Stimulated activated CD4-positive, alpha-beta T cell treated with anti-CD3 and anti-CD28 coated beads, Interleukin-4, amount 100 ng/mL, for 1 hour (primary cell): ENCODE measurements at places on chromosomes 2 and 18.

DNA sequence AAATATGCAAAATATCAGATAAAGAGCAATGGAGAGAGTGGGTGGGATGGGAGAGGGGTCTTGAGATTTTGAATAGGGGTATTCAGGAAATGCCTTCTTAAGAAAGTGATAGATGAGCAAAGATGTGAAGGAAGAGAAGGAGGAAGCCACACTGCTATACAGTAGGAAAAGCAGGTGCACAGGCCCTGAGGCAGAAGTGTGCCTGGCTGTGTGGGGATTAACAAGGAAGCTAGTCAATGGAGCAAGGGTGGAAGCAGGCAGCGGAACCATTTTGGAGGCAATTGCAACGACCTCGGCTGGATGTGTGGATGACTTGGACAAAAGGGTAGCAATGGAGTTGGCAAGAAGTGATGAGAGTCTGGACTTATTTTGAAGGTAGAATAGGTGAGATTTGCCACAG is 11.0 kb upstream of the CNGA3 start:
- no peak for DNase-seq

- DNase-seq, result no peak
Measured at GRCh38 chr2:39094717-39095363, 26.0 kb downstream of the SOS1 start.

DNA sequence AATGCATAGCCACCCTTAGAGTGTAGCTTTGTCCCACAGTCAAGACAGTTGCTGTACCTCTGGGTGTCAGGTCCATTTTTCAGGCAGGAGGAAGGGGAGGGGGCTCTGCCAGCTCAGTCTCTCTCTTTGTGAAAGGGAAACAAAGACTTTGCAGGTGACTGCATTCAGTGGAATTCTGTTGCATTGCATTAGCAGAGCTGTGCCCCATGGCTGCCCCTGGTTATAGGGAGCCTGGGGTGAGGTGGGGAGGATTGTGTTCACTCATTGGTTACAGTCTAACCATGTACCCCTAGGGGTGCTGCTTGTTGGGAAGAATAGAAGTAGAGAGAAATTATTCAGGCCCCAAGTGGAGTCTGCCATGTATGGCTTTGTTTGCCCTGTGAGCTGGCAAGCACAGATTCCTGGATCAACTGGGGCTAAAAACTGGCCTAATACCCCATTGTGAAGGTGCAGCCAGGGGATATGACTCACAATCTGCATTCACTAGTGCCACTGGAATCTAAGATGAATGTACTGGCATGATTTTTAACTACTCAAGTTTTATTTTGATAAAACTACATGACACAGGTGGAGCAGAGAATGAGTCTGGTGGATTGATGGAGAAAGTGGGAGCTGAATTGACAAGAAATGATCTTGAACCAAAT is 118.4 kb downstream of the SH3BP4 start:
- DNase-seq, result no peak

DNA sequence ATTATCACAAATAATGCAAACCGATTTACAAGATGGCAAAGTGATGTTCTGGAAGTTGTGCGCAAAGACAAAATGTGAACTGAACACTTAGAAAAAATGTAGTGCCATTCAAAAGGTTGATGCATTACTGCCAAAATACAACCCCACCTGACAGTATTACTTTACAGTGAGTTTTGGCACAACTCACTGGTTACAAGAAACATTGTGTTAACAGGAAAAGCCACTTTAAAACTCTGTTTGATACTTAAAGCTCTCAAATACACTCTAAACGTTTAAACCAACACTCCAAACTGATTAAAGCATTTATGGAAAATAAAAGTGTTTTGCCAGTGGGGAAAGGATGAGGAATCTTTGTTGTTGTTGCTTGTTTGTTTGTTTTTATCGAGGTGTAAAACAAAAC is 173.4 kb upstream of the SATB2 start:
- no peak for DNase-seq

DNA sequence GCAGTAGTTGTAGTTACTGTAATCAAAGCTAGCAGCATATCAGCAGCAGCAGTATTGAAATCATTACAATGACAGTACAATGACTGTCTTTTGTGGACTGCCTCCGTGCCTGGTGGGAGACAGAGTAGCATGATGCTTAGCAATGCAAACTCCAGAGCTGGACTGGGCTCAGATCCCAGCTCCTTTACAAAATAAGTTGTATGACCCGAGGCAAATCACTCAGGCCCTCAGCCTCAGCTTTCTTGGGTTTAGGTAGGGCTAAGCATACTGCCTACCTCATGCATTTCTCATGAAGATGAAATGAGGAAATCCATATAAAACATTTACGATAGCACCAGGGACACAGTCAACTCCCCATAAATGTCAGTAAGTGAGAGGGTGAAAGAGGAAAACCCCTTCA is 170.7 kb downstream of the TTC32 start:
- DNase-seq, result no peak

DNA sequence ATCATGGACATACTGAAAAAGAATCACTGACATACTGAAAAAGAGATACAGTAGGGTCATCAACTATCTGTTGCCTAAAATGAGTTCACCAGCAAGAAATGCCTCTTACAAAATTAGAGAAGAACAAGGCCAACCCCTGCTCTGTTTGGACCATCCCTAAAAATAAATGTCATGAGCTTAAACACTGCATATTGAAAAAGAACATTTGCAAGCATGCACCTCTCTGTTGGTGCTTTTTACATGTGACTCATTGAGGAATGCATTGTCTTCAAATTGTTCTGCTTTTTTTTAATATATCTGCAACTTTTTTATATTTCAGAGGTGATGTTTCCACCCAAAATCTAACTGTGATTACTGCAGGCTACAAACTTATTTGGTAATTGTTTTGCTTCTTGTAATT is 233.9 kb upstream of the LRATD1 start:
- no peak for DNase-seq

DNA sequence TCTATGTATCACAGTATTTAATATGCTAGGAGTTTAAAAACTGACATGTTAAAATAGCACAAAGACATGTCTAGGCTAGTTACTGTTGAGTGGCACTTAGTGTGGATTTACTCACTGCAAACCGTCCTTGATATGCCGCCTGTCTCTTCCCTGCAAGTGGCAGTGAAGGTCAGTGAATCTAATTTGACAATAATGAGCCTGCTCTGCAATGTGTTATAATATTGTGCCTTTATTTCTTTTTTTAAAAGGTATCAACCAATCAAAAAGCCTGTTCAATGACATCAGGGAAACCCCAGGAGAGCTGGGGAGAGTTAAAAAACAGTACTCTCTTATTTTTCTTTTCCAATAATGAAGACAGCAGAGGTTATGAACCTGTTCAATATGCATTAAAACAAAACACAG is 384.1 kb downstream of the ERBB4 start:
- no peak for DNase-seq

- no peak for DNase-seq
Measured at GRCh38 chr18:76429262-76430126, 65.5 kb downstream of the ZNF516 start.

DNA sequence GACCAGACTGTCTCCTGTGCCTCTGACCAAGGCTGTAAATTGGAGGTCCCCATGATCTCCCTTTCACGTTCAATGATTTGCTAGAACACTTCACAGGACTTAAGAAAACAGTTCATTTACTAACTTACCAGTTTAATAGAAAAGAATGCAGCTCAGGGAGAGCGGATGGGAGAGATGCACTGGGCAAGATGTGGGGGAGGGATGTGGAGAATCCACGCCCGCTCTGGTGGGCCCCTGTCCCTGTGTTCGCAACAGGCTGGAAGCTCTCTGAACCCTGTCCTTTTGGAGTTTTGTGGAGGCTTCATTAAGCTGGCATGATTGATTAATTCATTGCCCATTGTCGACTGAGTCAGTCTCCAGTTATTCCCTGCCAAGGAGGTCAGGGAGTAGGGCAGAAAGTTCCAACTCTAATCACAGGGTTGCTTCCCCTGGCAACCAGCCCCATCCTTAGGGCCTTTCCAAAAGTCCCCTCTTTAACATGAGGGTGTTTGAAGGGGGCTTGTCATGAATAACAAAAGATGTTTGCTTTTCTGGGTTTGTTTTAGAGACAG is 257.1 kb downstream of the ACKR3 start:
- no peak for DNase-seq

DNA sequence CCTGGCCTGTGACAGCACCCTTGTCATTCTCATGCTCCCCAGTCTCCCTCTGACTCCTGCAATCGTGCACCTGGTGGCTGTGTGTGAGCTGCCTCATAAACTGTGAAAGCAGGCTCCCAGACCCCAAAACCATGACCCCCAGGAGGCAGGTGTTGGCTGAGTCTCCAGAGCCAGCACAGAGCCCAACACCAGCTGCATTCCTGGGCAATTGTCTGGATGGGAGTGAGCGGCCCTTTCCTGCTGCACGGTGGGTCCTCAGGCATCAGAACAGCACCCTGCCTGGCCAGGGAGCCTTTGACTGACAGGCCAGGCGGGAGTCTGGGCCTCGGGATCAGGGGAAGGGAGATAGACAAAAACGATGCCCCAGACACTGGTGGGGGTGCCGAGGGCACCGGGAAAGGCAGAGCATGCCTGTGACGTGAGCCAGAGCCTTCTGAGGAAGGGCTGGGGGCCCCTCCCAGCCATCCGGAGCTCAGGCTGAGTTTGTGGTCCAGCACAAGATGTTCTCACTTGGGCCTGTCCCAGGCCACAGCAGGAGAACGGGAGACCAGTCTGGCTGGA is 135.1 kb upstream of the GPC1 start:
- DNase-seq, result no peak

DNA sequence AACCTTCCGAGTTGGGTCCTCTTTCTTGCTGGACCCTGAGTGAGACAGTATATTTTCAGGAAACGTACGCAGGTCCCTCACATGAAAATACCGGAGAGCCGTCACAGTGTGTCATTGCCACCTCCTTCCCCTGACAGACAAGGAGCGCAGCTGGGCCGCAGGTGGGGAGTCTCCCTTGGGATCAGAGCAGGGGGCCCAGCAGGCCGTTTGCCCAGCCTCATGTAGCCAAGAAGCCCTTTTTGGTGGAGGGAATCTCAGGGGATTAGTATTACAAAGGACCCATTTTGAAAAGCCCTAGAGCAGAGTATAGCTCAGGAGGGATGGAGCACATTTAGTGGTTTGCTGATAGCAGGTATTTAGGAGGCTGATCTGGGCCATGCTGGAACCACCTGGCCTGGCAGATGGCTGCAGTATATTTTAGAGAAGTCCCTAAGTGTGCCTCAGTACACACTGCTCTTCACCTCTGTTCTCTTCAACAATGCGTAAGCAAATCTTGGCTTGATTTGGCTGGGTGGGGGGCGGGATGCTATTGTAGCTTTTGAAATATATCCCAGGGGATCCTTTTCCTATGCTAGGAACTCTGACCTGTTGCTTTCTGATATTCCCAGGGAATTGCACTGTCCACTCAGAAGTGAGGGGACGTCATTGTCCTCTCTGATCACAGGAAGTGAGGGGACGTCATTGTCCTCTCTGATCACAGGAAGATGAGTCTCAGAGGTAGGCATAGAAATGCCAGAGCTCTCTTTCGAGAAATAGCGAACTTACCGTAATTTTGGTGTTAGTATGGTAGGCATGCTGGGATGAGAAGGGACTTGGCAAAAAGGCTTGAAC is 171.9 kb downstream of the HRH4 start:
- no peak for DNase-seq

DNA sequence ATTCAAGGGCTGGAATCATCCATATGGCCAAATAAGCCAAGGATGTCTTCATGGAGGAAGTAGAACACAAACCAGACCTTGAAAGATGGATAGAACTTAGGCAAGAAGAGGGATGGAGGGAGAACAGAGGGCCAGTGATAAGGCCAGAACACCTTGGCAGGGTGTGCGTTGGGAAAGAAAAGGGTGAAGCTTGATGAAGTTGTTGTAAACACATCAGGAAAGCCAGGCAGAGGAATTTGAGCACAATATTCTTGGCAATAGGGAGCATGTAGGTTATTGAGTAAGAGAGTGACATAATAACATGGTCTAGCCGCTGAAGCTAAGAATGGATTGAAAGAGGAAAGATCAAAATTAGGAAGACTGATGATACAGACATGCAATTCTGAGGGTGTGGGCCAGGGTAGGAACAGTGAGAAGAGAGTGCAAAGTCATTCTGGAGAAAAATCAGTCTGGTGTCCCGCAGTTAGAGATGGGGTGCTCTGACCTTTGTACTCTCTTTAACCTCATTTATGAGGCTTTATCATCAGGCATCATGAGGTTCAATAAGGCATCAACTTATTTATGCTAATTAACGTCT is 41.0 kb downstream of the SLC14A2 start:
- no peak for DNase-seq

- no peak for DNase-seq
Measured at GRCh38 chr2:27211241-27211942, 449 bp upstream of the ATRAID start.

DNA sequence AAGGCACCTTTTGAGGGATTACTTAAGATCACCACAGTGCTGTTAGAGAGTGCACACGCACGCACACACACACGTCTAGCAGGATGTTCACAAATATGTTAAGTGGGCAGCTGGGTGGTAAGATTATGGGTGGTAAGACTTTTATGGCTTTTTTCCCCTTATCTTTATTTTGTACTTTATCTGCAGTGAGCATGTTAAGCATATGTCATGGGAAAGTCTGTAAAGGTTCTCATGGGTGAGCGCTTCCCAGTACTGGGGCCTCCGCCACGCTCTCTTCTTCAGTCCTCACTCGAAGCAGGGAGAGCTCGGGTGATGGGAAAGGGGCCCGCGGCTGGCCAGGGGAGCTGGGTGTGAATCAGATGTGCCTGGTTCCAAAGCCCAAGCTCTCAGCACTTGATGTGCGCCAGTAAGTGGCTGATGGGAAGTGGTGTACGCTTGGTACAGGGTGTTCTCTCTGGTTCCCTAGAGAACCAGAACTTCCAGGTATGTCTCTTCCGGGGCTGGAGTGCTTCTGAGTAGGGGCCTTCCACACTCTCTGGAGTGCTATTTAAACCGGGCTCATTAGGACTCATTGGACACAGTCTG is 83.9 kb upstream of the YWHAQ start:
- no peak for DNase-seq

DNA sequence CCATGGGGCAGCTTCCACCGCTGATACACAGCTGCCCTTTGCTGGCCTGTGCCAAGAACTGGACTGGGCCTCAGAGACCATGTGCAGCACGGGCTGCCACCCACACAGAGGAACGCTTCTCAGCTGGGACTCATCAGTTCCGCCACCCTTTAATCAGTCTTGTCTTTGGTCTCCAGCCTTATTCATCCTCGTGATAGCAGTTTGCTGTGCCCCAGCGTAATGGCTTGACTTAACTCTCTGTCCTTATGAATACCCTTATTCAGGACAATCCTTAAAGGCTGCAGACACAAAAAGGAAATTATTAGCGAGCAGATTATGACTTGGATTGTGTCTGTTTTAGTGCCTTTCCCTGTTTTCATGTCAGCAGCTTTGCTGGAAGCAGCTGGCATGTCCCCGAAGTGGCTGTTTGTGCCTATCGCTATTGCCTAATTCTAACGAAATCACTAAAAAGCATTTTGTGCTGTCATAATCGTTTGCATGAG is 108.9 kb upstream of the DAPL1 start:
- DNase-seq, result no peak

DNA sequence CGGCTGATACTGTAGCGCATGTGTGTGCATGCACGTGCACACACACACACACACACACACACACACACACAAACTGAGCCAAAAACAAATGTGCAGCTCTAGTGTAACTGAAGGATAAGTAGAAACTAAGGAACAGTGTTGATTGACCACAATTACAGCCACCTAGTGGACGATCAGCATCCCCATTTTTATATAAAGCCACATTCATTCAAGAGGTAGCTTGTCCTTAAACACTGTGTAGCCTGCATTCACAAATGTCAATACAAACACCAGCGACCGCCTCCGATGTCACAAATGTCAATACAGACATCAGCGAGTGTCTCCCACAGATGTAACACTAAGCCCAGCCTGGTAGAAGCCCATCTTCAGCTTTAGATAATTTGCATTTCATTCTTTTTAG is 167.4 kb downstream of the PTGR3 start:
- no peak for DNase-seq
